ENCODE measurements at places on chromosomes 2 and 18.

- no peak for DNase-seq
Measured at GRCh38 chr2:241894056-241894641, 24.6 kb downstream of the RTP5 start.

DNA sequence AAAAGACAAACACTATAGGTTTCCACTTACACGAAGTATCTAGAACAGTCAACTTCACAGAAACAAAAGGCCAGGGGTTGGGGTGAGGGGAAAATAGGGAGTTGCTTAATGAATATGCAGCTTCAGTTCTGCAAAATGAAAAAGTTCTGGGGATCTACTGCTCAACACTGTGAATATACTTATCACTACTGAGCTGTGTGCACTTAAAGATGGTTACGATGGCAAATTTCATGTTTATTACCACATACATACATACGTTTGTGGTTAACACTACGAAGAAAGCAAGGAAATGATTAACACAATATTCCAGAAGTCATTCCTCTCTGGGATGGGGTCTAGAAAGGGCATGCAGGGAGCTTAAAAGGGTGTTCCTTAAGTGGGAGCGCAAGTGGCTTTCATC is 19.3 kb downstream of the MBOAT2 start:
- DNase-seq = no peak

DNA sequence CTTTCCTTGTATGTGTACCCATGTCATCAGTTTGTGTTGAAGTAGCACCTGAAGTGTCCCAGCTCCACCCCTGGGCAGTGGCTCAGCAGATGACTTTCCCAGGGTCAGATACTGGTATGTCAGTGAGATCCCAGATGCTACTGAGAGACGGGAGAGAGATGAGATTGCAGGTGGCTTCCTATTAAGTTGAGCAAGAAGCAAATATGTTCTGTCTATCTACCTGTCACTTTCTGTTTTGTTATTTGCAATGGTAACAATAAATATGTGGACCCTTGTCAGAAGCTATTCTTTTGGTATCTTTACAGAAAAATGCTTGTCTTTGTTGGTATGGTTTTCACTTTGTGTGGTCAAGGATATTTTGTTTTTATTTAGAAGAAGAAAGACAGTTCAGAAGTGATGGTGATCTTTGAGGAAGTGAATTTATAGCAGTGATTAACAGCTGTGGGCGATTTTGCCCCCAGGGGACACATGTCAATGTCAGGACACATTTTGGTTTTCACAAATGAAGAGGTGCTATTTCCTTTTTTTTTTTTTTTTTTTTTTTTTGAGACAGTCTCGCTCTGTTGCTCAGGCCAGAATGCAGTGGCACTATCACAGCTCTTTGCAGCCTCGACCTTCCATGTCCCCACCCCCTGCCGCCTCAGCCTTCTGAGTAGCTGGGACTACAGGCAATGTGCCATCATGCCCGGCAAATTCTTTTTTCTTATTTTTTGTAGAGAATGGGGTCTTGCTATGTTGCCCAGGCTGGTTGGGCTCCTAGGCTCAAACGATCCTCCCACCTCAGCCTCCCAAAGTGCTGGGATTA is 21.4 kb downstream of the MGAT5 start:
- peak; percentile 71 for DNase-seq

GRCh38 chr2:46805401-46805951 is 110.1 kb downstream of the MCFD2 start:
- DNase-seq = no peak
